ENCODE measurements at places on chromosomes 11 and 22.
A peak's percentile ranks its signal among the peaks of the same experiment; 100 is the strongest.

- no peak for DNase-seq
Measured at GRCh38 chr11:12691473-12691872, 17.3 kb downstream of the TEAD1 start.

DNA sequence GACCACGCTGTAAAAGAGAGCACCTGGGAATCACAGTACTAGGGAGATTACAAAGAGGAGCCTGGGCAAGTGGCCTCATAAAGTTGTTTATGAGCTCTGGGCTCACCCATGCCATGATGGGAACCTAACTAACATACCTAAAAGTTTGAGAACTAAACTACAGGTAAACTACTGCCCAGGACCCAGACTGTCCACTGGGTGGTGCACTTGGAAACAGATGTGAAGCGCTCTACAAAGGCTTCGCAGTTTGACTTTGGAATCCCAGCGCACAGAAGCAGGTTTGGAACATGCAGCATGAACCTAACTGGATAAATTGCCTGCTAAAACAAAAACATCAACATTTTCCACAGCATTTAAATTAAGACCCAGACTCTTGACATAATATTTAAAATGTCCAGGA, 418.6 kb downstream of the FAM181B start:
- no peak for DNase-seq

DNA sequence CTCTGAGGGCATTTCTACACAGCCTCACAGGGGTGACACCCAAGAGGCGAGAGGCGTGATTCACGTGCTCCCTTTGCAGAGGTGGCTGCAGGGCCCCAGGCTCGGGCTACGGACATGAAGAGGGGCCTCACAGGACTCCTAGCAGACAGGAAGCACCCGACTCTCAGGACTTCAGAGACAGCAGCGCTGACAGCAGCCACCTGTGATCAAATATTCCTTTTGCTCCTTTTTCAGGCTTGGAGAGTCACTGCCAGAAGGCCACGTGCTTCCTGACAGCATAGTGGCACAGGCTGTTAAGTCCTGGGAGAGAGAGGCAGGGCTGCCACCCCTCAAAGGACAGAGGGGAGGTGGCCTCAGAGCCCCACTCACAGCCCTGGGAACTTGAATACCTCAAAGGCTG, 348.9 kb downstream of the CADM1 start:
- DNase-seq = no peak

DNA sequence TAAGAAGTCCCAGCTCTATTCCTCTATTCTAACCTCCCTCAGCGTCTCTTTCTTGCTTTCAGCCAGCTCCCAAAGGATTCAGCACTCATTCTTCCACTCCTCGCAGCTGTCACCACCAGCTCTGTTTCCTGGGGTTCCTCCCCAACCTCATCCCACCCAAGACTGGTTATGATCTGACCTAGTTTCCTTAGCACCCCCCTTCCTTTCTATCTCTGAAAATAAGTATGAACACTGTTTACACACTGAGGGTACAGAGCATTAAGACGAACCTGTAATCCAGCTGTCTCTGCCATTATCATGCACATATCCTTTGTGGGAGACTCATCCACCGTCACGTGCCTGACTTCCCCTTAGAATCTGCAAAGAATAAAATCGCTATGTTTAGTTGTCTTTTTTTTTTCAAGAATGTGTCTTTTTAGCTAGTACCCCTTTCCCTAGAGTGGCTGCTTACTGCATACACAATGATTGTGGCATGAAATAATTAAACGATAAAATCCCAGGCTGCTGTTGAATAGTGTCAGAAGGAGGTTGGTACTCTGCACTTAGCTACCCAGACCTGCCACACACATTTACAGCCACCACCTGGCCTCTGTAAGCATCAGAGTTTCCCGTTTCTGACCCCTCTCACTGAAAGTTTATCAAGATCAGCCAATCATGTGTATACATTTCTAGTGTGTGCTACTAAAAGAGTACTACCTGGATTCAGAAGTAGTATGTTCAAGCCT, 26.9 kb upstream of the CSTF3 start:
- DNase-seq = peak; percentile 42

GRCh38 chr11:106178361-106178760, 100.9 kb downstream of the AASDHPPT start:
- no peak for DNase-seq

- no peak for DNase-seq
Measured at GRCh38 chr11:102603091-102603490, 22.0 kb downstream of the MMP20 start.

GRCh38 chr22:18109410-18110193, 1.0 kb upstream of the TUBA8 start:
- no peak for DNase-seq

GRCh38 chr22:33429281-33429680, 371.1 kb upstream of the SYN3 start:
- no peak for DNase-seq

All from Kasumi-1 (cell line).